ELF-1 (cell line): ENCODE measurements at places on chromosomes 3 and 15.
A peak's percentile ranks its signal among the peaks of the same experiment; 100 is the strongest.

- DNase-seq, result peak; percentile 1
Measured at GRCh38 chr3:175150812-175151401, 291.8 kb downstream of the NAALADL2 start.

- peak; percentile 8 for DNase-seq
Measured at GRCh38 chr3:154421083-154421482, 8.9 kb downstream of the GPR149 start.

DNA sequence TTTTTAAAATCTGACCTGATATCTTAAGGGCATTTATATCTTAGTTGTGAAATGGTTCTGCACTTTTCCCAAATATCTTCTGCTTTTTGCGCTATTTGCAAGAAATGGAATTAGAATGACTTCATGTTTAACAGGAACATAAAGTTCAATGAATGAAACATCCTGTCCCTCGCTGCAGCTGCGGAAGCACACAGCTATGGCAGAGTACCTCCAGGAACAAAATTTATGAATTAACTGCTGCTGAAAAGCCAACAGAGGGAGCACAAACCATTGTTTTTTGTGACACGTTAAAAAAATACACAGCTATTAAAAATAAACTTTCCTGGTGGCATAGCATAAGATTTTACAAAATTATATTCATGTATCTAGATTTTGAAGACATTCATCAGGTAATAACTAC is 404.4 kb upstream of the MDFIC2 start:
- no peak for DNase-seq

DNA sequence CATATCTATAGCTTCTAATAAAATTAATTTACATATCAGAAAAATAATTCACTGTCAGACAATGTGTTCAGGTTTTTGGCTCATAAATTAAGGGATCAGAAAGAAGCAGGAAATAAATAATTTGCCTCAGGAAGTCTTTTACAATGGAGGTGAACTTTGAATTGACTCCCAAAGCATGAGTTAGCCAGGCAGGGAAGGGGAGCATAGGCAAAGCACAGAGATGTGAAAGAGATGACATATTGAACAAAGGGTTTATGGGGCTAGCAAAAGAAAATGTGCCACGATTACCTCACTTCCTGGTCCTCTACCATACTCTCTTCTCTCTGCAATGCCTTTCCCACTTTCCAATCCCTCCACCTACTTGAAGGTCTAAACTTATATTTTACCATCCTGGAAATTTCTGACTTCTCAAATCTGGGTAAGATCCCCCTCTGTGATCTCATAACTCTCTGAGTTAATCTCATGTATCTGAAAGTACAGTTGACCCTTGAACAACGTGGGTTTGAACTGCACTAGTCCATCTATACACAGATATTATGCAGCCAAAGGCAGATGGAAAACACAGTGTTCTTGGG is 4.1 kb upstream of the HEXA start:
- no peak for DNase-seq

GRCh38 chr3:190173426-190173825 is 52.7 kb upstream of the P3H2 start:
- DNase-seq, result no peak

GRCh38 chr3:129315223-129315997 is 36.7 kb downstream of the HMCES start:
- peak; percentile 49 for DNase-seq

- no peak for DNase-seq
Measured at GRCh38 chr3:107837895-107838612, 252.8 kb downstream of the CD47 start.

GRCh38 chr3:176953106-176954060 is 243.9 kb downstream of the TBL1XR1 start:
- DNase-seq, result no peak

- no peak for DNase-seq
Measured at GRCh38 chr3:98964784-98965183, 63.3 kb upstream of the DCBLD2 start.

GRCh38 chr15:36596915-36597314 is 17.5 kb downstream of the CDIN1 start:
- no peak for DNase-seq

GRCh38 chr3:50390508-50391224 is 31.3 kb upstream of the TMEM115 start:
- DNase-seq, result peak; percentile 34

DNA sequence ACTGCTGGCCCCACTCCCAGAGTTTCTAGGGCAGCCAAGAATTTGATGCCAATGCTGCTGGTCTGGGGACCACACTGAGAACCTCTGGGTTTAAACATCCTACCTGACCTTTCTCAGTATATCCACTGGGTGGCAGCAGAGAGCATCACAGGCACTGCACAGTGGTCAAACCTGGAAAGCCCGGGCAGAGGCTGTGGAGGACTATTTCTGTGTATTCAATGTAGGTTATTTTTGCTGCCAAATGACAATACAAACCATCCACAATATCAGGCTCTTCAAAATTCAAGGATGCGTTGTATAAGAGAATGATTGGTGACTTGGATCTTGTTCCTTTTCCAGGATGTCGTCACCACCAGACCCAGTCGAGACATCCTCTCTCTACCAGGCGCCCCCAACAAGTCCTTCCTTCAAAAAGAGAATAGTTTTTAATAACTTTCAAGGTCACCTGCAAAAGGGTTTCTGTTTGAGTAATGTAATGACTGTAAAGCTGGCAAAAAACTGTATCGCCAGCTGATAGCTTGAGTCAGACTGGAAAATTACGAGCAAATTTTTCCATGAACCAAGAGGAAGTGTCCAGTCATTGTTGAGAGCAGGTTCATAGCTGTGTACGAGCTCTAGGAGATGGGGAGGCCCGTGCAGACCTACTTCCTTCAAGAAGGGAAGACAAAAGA is 30.5 kb upstream of the MYZAP start:
- DNase-seq, result peak; percentile 63
